ENCODE measurements at places on chromosomes 3 and 15.

DNA sequence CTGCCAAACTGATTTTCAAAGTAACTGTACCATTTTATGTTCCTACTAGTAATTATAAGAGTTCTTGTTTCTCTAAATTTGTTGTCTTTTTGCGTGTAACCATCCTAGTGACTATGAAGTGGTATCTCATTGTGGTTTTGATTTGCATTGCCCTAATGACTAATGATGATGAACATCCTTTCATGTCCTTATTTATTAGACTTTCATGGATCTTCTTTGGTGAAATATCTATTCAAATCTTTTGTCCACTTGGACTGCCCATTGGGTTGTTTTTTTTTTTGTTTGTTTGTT lies 3.6 kb downstream of the OXSR1 start:
- no peaks in the 10 kb centered on the region for H3K27me3 ChIP-seq
- H3K4me1 ChIP-seq: peaks cover 15% of the 10 kb centered on the region
- no peak overlapping the region for H3K4me3 ChIP-seq

DNA sequence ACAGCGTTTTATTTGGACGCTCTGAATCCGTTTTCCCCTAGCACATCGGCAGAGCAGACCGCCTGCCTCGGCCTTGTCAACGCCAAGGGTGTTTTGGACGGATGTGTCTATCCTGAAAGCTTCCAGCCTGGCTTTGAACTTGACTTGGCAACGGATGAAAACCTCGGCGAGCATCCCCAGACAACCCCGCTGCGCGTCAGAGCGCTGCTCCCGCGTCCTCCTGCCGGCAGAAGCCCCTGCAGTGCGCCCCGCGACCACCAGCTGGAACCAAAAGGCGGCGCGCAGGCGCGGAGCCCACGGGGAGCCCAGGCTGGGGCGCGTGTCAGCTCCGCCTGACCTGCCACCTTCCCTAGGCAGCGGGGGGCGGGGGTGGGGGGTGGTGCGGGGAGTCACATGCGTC lies 26.2 kb upstream of the ARL8B start:
- peaks cover 3% of the 10 kb centered on the region for H3K4me1 ChIP-seq
- H3K27me3 ChIP-seq: peaks cover 3% of the 10 kb centered on the region
- H3K27ac ChIP-seq: no peak overlapping the region
- peak; percentile 10 for DNase-seq

- H3K27me3 ChIP-seq: no peaks in the 10 kb centered on the region
- H3K4me3 ChIP-seq: no peak overlapping the region
- H3K27ac ChIP-seq: no peak overlapping the region
- no peaks in the 10 kb centered on the region for H3K36me3 ChIP-seq
- H3K4me1 ChIP-seq: no peaks in the 10 kb centered on the region
These were observed 1.3 kb downstream of the SMCO1 start for GRCh38 chr3:196513697-196514349.

DNA sequence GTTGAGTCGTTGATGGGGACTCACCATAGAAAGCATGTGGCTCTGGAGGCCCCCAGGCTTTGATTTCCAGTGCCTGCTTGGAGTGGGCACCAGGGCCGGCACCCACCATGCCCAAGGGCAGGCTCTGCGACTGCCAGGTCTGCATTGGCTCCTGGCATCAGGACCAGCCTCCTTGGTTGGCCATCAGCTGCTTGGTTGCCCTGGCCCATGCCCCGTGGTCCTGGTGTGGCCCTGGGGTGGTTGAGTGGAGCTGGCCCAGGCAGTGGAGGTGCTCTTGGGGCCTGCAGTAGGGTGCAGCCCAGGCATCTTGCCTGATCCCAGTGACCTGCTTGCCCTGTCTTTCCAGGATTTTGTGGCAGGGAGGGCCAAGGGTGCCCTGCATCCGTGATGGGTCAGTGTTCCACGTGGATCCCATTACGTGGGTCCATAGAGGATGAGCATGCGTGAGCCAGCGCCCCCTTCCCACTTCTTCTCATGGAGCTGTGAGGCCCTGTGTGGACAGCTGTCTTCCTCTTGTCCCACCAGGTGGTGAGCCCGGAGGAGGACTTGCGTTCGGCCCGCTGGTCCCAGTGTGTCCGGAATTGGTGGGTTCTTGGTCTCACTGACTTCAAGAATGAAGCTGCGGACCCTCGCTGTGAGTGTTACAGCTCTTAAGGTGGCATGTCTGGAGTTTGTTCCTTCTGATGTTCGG lies 187.0 kb downstream of the UBE3A start:
- DNase-seq: peak; percentile 10
- H3K27me3 ChIP-seq: no peaks in the 10 kb centered on the region
- no peak overlapping the region for H3K4me3 ChIP-seq
- H3K36me3 ChIP-seq: no peaks in the 10 kb centered on the region
- H3K4me1 ChIP-seq: no peaks in the 10 kb centered on the region

DNA sequence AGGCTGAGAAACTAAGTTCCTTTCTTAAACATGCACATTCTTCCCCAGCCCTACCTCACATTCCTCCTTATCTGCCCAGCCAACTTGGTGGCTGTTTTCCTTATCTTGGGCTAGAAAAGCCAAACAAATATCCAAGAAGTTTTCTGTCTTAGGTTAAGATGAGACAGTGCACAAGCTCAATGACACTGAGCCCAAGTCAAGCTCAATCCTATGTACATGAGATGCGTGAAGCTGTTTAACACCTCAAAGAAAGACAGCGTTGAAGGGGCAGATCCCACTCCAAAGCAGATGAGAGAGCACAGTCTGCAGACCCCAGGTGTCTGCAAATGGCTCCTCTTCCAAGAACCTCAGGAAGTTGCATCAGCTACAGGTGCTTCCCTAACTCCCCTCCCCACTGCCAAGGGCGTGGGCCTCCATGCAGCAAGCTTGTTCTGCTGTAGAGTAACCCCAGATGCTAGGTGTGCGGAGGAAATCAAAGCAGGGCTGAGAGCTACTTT lies 16.6 kb downstream of the LRRC2 start:
- DNase-seq: no peak
- no peaks in the 10 kb centered on the region for H3K36me3 ChIP-seq
- H3K4me3 ChIP-seq: no peak overlapping the region
- no peak overlapping the region for H3K27ac ChIP-seq

- peak overlapping the region; percentile 98 for H3K4me3 ChIP-seq
- no peak for DNase-seq
- peaks cover 9% of the 10 kb centered on the region for H3K4me1 ChIP-seq
These were observed 507 bp upstream of the MRPL3 start for GRCh38 chr3:131503320-131503635.

DNA sequence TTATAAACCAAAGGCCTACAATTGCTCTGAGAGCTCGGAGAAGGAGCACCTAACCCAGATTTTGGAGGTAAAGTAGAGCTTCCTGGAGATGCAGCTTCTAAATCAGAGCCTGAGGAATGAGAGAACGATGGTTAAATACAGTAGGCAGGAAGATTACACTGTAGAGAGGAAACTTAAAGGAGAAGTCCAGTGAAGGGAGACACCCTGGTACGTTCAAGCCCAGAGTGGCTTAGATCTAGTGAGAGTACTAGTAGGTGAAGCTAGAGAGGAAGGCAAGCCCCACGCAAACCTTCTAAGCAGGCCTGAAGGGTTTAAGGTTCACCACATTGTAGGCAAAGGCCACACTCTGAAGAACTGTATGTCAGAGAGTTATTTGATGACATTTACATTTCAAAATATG lies 33.4 kb downstream of the SLC49A4 start:
- no peak overlapping the region for H3K4me3 ChIP-seq
- H3K27ac ChIP-seq: no peak overlapping the region
- no peak for DNase-seq
- H3K36me3 ChIP-seq: peaks cover 6% of the 10 kb centered on the region
- H3K4me1 ChIP-seq: no peaks in the 10 kb centered on the region

DNA sequence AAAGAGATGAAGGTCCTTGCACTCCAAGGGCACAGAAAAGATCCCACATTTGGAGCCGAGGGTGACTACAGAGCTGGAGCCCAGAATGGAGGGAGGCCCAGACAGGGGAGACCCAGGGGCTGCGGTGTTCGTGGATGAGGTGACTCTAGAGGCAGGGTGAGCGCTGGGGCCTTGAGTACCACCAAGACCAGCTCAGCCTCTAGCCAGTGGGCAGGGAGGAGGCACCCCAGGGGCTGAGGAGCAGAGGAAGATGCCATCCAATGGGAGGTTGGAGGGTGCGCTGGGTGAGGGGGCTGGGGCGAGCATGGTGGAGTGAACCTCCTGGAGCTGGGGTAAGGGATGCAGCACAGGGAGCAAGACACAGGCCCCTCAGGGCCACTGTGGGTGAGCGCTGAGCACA lies 13.3 kb downstream of the RRP9 start:
- H3K36me3 ChIP-seq: peaks cover 7% of the 10 kb centered on the region
- H3K4me1 ChIP-seq: no peaks in the 10 kb centered on the region
- H3K27ac ChIP-seq: no peak overlapping the region

GRCh38 chr15:59013246-59013873 lies 25.9 kb downstream of the RNF111 start:
- no peaks in the 10 kb centered on the region for H3K27me3 ChIP-seq
- DNase-seq: no peak
- no peak overlapping the region for H3K27ac ChIP-seq
- no peak overlapping the region for H3K4me3 ChIP-seq
- H3K36me3 ChIP-seq: no peaks in the 10 kb centered on the region

- DNase-seq: no peak
- H3K27ac ChIP-seq: no peak overlapping the region
- no peaks in the 10 kb centered on the region for H3K4me1 ChIP-seq
- H3K27me3 ChIP-seq: no peaks in the 10 kb centered on the region
- no peak overlapping the region for H3K4me3 ChIP-seq
- H3K36me3 ChIP-seq: no peaks in the 10 kb centered on the region
These were observed 55.9 kb downstream of the PDIA5 start for GRCh38 chr3:123122525-123123315.

- DNase-seq: no peak
- no peaks in the 10 kb centered on the region for H3K27me3 ChIP-seq
- H3K4me1 ChIP-seq: peaks cover 28% of the 10 kb centered on the region
- peak overlapping the region; percentile 1 for H3K27ac ChIP-seq
- H3K36me3 ChIP-seq: peaks cover 24% of the 10 kb centered on the region
- H3K4me3 ChIP-seq: no peak overlapping the region
These were observed 41.8 kb downstream of the CBLB start for GRCh38 chr3:105826778-105827634.

DNA sequence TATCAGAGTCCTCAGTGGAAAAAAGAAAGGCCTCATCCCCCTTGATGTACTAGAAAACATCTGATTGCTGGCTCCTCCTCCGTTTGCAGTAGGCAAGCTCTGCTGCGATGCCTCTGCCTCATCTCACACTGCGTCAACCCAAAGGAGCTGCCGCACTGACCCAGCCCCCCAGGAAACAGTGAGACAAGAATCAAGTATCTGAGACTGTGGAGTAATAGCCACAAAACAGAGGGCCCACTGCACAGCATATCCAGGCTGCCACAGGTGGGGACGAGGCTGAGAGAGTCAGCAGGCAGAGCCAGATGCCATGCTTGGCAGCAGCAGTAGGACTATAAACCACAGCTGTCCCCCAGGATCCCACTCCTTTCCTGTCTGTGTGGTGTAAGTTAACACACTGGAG lies 165.9 kb downstream of the STAC start:
- no peaks in the 10 kb centered on the region for H3K36me3 ChIP-seq
- DNase-seq: no peak
- no peak overlapping the region for H3K4me3 ChIP-seq
- no peak overlapping the region for H3K27ac ChIP-seq
- no peaks in the 10 kb centered on the region for H3K27me3 ChIP-seq

DNA sequence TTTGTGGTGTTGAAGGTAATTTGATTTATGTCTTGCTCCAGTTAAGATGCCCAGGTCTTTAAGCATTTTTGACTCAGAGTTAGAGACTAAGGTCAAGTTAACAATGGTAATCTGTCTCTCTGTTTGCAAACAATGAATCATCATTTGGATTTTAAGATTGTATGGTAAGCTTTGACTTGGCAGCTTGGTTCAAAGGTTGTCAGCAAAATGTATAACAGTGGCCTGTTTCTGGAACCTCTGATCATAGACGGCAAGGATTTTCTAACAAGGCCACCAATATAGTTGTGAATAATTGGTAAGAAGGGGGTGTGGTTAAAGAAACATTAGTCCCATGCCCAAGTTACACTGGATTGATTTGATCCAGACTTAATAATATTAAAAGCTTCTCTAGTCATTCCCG lies 775.2 kb upstream of the GOLIM4 start:
- no peaks in the 10 kb centered on the region for H3K36me3 ChIP-seq
- no peaks in the 10 kb centered on the region for H3K4me1 ChIP-seq
- no peak for DNase-seq
- no peak overlapping the region for H3K4me3 ChIP-seq
- no peak overlapping the region for H3K27ac ChIP-seq
- H3K27me3 ChIP-seq: no peaks in the 10 kb centered on the region

GRCh38 chr3:129120254-129121004 lies 1.2 kb downstream of the RAB43 start:
- H3K27me3 ChIP-seq: no peaks in the 10 kb centered on the region
- H3K4me1 ChIP-seq: peaks cover 57% of the 10 kb centered on the region
- DNase-seq: peak; percentile 96
- H3K4me3 ChIP-seq: peak overlapping the region; percentile 92

- no peaks in the 10 kb centered on the region for H3K36me3 ChIP-seq
- H3K27me3 ChIP-seq: no peaks in the 10 kb centered on the region
- no peak for DNase-seq
- peaks cover 7% of the 10 kb centered on the region for H3K4me1 ChIP-seq
- no peak overlapping the region for H3K27ac ChIP-seq
- H3K4me3 ChIP-seq: no peak overlapping the region
These were observed 3.0 kb downstream of the CCR8 start for GRCh38 chr3:39332525-39332924.

DNA sequence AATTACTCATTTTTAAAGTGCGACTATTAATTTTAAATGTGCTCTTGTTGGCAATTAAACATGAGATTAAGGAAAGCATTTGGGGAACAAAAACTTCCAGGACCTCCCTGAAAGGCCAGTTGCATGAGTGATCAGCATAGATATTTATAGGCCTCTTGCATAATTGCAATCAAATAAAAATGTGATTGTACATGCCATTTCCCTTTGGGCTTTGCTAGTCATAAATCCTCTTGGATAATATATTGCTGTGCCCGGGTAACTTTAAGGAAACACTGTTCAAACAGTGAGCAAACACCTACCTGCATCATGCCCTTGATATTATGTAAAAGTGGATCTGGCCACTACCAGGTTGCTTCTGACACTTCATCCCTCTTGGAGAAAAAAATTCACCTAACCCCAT lies 239.1 kb downstream of the MCTP2 start:
- H3K4me1 ChIP-seq: no peaks in the 10 kb centered on the region
- no peak for DNase-seq
- peaks cover 34% of the 10 kb centered on the region for H3K36me3 ChIP-seq
- no peak overlapping the region for H3K4me3 ChIP-seq
- no peaks in the 10 kb centered on the region for H3K27me3 ChIP-seq

DNA sequence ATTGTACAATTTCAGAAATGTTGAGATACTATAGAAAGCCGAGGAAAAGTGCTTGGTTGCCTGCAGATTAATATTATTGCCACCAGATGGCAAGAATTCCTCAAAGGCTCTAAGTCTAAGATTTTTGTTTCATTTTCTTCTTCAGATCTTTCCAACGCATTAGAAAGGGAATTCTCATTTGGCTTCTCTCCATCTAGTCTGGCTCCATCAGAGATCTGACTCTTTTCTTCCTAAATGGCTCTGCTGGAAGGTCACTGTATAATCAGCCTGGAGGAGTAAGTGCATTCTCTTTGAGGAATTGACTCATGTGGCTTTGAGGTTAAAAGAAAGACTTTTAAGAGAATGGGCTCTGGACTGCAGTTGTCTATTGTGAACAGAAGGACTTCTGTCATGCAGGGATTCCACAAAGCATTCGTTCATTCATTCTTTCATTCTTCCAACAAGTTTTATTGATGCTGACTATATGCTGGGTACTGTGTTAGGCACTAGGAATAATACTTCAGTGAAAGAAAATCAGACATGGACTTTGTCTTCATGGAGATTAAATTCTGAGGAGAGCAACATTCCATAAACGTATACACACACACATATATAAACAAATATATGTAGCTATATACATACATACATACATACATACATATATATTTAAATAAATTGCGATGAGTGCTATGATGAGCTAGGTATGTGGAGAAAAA lies 55.3 kb downstream of the SLC28A2 start:
- H3K4me3 ChIP-seq: no peak overlapping the region
- DNase-seq: peak; percentile 36
- no peaks in the 10 kb centered on the region for H3K4me1 ChIP-seq
- no peaks in the 10 kb centered on the region for H3K36me3 ChIP-seq
- peaks cover 14% of the 10 kb centered on the region for H3K27me3 ChIP-seq

All from natural killer cell (primary cell).